ENCODE measurements at places on chromosomes 11 and 22. TPM values are rescaled to one million over a fixed set of nuclear protein-coding genes. Genes with fewer than 3 reads are reported as not detected.

The ENTHD1 gene
- total RNA-seq: not detected

The RIMBP3B gene
- not detected for total RNA-seq

The BEST1 gene
- 4.1 TPM for total RNA-seq

The CARNS1 gene
- total RNA-seq: 0.54 TPM

The PCNX3 gene
- 60.2 TPM for total RNA-seq

The APOBEC3F gene
- 1.2 TPM for total RNA-seq

The MFRP gene
- not detected for total RNA-seq

The TMEM135 gene
- total RNA-seq: 55.9 TPM

The OR52H1 gene
- not detected for total RNA-seq

DNA sequence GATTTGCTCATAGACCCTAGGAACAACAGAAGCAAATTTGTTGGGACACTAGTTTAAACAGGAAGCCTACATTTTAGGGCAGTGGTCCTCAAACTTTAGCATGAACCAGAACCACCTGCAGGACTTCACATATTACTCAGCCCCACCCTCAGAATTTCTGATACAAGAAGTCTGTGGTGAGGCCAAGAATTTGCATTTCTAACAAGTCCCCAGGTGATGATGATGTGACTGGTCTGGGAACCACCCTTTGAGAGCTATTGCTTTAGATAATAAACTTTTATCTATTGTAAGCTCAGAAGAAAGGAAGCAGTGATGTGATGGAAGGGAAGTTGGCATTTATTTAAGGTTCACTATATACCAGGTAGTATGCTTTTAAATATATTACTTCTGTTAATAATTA is 194.0 kb downstream of the FAM181B start:
- DNase-seq: no peak

- no peak for DNase-seq
Observed at GRCh38 chr11:35780951-35781860, 118.6 kb downstream of the TRIM44 start.

DNA sequence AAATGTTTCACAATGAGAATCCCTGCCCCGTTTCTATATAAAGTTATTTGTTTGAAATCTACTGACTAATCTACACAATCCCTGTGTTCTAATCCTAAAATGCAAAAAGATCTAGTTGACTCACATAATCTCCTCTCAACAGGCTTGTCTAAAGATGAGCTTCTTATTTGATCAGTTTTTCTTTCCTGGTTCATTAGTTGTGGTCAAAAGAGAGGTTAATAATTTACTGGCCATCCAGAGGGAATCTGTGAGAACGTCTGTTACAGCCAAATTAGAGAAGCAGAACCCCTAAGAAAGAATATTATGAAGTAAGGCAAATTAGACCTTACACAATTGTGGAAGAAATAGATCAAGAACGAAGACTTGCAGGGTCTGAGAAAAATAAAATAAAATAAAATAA is 173.7 kb upstream of the ANO3 start:
- DNase-seq: no peak

DNA sequence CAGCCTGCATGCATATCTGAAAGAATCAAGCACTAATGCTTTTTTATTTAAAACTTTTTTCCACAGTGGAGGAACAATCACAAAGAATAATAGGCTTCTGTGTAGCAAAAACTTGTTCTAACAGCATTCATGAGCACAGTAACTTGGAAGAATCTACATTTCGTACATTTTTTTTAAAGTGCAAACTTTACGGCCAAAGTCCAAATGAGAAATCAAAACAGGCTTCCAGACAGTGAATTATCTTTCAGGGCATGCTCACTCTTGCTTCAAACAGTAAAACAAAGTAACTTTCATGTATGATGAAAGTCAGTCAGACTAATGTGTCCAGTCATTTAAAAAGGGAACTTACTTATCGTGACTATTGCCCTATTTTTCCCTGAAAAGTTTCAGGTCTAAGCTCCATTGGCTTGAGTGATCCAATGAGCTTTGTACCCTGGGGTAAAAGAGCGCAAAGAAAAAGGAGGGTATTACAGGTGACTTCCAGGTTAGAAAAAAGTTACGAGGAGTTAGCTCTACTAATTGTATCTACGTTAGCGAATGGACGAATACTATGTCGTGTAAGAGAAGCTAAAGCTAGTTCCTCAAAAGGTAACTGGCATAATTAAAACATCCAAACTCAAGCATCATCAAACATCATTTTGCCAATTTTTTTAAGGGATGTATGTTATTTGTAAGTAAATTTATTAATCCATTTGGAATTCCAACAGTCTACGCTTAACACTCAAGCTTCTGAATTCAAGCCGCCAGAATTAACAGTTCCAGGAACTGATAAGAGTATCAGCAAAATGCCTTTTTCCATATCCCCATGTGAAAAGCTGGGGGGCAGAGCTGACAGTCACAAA is 1.7 kb downstream of the PICALM start:
- DNase-seq: no peak

GRCh38 chr11:86637988-86638387 is 34.4 kb downstream of the ME3 start:
- DNase-seq: no peak

DNA sequence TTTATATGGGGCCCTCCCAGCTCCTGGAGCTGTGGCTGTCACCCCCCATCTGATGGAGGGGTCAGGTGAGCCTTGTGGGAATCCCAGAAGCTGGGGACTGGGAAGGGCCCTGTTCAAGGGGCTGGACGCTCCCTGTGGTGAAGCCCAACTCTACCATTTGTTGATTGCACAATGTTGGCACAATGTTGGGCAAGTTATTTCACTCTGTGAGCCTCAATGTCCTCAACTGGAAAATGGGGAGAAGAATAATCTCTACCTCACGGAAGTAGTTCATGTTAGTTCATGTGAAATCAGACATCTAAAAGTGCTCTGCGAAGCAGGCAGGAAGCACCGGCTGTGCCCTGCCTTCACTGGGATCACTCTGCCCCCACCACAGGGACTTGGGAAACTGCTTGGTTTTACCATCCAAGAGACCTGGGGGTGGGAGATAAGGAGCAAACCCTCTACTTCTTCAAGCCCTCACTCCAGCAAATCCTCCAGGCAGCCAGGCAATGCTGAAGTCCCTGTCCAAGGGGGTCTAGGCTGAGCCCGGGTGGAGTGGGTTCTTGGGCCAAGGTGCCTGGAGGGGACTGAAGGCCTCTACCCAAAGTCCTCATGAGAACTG is 715 bp upstream of the PRR5 start:
- DNase-seq: no peak

- no peak for DNase-seq
Observed at GRCh38 chr11:521177-521688, 14.1 kb downstream of the HRAS start.

DNA sequence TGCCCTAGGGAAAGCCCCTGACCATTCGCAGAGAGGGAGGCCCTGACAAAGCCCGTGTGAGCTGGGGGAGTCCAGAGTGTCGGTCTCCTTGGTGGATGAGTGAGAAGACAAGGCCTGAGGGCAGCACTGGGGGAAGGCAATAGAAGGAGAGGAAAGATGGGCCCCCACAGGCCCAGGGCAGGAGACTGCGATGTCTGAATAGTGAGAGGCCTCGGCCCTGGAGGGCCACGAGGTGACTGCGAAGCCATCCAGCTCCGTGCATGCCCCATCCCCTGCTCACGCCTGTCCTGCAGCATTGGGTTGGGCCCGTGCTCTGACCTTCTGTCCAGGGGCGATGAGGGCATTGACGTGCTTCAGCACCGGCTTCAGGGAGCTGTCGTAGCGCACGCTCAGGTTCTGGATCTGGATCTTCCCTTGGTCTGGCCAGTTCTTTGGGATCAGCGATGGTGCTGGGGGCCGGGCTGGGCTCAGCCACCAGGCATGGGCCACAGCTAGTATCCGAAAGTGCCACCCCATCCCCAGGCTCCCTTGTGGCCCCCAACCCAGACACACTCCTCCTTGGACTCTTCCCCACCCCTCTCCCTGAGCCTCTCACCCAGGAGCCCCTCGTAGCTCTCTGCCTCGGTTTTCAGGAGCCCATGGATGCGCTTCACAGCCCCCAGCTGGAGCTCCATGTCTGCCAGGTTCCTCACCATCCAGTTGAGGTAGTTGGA is 8.3 kb upstream of the KCNJ11 start:
- no peak for DNase-seq

DNA sequence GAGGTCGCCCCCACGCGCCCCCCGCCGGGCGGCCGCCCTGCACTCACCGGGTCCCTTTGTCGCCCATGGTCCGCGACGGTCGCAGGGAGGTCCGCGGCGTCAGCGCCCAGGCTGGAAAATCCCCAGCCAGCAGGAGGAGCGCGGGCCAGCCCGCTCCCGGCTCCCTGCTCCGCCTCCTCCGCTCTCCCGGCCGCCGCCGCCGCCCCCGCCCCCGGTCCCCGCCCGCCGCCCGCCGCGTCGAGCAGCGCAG is at the start of gene ARRB1:
ARRB1 (minus strand) TSS at position 121 of the 250 bp plus-strand sequence; CDS start at position 67, 54 bp downstream.
- no peak for DNase-seq

- DNase-seq: peak; percentile 39
Observed at GRCh38 chr11:69904974-69905535, 85.8 kb upstream of the FGF3 start.

DNA sequence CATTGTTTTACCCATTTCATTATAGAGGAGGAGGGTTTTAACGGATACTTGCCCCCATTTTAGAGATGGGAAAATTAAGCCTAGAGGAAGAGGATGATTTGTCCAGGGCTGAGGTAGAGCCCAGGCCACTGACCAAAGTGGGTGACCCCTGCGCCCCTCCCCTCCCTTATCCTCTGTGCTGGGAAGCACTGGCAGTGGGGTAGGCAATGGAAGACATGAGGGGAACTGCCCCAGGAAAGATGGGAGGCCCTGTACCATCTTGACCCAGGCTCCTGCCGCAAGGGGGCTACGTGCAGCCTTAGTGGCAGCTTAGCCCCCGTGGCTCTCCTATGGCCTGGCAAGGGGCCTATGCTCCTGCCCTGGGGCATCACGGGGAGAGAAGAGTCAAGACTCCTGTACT is 76.4 kb upstream of the MYOD1 start:
- no peak for DNase-seq

DNA sequence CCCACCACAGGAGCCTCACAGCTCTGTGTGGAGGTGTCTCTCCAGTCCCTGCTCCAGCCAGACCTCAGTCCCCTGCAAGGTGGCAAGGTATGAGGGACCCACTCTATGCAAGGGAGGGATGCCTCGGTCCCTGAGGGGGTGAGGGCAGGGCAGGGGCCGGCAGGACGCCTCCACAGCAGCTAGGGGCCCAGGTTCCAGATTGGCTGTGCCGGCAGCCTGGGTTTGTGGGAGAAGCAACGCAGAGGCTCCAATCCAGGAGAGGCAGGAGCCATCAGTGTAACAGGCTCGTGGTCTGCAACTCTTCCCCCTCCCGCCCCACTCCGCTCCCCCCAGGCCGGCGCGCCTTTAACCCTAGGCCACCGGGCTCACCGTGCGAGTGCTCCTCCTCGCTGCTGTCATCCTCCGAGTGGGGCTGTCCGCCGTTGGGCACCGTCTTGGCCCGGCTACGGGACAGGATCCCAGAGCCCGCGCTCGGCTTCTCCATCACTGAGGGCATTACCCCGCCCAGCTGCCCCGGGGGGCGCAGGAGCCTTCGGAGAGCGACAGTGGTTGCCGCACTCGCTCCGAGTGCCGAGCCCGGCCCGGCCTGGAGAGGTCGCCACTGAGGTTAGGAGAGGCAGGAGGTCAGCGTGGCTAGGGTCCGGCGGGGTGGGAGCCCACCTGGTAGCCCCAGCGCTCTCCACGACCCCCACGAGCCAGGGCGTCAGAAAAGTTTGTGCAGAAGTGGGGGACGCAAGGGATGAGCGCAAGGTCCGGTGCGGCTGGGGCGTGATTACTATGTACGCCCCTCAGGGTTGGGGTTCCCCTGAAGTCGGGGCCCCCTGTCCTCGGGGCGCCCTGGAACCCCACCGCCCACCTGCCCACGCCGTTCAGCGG is 765 bp downstream of the RCOR2 start:
- peak; percentile 67 for DNase-seq

GRCh38 chr11:72525466-72525865 is 91.1 kb upstream of the CLPB start:
- no peak for DNase-seq

DNA sequence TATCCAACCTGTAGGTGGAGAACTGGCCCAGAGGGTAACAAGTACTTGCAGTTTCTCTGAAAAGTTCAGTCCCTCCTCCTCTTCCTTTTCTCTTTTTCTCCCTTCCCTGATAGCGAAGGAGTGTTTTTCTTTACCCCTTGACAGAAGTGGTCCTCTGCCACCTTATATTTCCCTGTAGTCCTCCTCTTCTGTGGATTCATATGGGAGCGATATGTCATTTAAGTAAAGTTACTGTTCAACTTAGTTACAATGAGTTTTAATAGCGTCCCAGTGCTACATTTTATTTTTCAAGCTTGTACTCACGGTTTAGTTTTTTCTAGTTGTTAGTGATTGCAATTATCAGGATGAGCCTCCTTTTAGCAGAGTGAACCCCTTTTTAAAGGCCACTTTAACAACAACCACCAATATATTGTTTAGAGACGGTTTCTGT is 1.4 kb downstream of the PCF11 start:
- DNase-seq: no peak

DNA sequence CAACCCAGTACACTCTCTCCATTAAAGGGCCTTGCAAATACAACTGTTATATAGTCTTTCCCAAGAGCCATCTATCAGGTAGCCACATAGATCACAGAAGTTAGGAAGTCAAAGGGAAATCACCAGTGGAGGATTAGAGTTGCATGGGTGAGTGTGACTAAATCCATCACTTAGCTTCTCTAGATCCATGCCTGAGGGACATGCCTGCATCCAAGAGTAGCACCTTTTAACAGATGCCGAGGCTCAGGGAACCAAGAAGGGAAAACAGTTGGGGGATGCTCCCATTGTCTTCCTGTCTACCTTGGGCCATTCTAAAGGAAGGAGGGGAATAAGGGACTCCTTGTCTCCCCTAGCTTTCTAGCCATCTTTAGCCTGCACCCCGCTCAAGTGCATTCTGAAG is 77.9 kb downstream of the XRRA1 start:
- no peak for DNase-seq

DNA sequence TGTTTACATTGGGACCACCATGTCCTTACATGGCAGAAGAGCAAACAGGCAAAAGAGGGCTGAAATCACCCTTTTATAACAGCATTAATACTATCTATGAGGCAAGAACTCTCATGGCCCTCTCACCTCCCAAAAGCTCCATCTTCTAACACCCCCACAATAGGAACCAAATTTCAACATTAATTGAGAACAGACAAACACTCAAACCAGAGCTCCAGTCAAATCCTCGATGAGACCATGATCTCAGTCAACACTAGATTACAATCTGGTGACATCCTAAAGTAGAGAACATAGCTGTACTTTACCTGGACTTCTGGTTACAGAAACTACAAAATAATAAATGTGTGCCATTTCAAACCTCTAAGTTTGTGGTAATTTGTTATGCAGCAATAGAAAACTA is 25.1 kb downstream of the OR2AG2 start:
- no peak for DNase-seq

DNA sequence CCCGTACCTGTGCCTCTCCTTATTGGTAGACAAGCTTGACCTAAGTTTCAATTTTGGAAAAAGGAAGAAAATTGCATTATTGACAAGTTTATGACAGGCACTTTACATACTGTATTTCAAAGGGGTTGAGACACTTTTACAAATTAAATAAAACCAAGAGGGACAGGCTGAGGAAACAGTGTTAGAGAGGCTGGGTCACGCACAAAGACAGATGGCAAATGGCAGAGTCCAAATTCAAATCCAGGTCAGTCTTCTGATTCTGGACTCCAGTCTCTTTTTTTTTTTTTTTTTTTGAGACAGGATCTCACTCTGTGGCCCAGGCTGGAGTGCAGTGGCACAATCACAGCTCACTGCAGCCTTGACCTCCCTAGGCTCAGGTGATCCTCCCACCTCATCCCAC is 10.1 kb downstream of the TRIM66 start:
- DNase-seq: no peak

- DNase-seq: no peak
Observed at GRCh38 chr22:49210606-49211005, 617.1 kb downstream of the BRD1 start.

Measured in Peyer's patch (tissue), 4 donors.